DND-41 (cell line): ENCODE measurements at places on chromosomes 16 and 17.

GRCh38 chr17:60392845-60393702 is 1.1 kb upstream of the USP32 start:
- no peaks in the 10 kb centered on the region for H3K27me3 ChIP-seq
- peaks cover 42% of the 10 kb centered on the region for H3K4me1 ChIP-seq
- H3K36me3 ChIP-seq = no peaks in the 10 kb centered on the region; the same call in 1 of the 2 replicates
- peak overlapping the region; percentile 99 for H3K27ac ChIP-seq

DNA sequence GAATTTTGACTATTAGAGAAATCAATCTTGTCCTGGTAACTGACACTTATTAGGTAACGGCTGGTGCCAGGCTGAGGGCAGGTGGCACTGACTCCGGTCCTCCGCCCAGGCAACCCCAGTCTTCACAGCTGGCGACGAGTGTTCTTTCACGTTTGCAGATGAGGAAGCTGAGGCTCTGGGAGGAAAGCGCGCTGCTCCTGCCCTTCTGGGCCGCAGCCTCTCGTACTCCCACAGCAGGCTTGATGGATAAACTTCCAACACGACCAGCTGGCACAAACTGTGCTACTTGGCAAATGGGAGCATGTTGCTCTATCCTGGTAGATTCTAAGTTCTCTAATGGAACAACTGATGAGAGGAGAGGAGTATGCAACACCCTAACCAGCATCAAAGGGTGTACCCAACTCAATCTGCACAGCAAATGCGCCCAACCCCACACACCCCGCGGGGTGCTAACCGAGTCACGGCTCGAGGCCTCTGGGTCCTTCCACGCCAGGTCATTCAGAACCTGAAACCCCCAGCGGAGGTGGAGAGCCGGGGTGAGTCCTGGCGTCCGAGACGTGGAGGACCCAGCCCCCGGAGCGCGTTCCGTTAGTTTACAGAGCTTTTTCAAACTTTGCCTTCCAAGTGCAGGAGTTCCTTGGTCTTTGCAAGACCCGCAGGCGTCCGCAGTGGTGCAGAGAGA is 477 bp upstream of the SLC47A1 start:
- no peak overlapping the region for H3K27ac ChIP-seq
- no peaks in the 10 kb centered on the region for H3K4me1 ChIP-seq
- H3K4me3 ChIP-seq = no peak overlapping the region
- peaks cover 15% of the 10 kb centered on the region for H3K27me3 ChIP-seq
- DNase-seq = no peak

- no peak overlapping the region for H3K4me3 ChIP-seq
- H3K27me3 ChIP-seq = no peaks in the 10 kb centered on the region
- H3K4me1 ChIP-seq = no peaks in the 10 kb centered on the region
- H3K36me3 ChIP-seq = peaks cover 17% of the 10 kb centered on the region; the same call in 1 of the 2 replicates
- DNase-seq = no peak
- no peak overlapping the region for H3K27ac ChIP-seq
Measured at GRCh38 chr17:69523244-69523861, 108.9 kb downstream of the MAP2K6 start.

GRCh38 chr17:49616086-49616485 is 40.4 kb downstream of the NXPH3 start:
- peaks cover 83% of the 10 kb centered on the region for H3K36me3 ChIP-seq
- H3K27ac ChIP-seq = no peak overlapping the region
- DNase-seq = no peak
- H3K4me3 ChIP-seq = no peak overlapping the region
- no peaks in the 10 kb centered on the region for H3K27me3 ChIP-seq

DNA sequence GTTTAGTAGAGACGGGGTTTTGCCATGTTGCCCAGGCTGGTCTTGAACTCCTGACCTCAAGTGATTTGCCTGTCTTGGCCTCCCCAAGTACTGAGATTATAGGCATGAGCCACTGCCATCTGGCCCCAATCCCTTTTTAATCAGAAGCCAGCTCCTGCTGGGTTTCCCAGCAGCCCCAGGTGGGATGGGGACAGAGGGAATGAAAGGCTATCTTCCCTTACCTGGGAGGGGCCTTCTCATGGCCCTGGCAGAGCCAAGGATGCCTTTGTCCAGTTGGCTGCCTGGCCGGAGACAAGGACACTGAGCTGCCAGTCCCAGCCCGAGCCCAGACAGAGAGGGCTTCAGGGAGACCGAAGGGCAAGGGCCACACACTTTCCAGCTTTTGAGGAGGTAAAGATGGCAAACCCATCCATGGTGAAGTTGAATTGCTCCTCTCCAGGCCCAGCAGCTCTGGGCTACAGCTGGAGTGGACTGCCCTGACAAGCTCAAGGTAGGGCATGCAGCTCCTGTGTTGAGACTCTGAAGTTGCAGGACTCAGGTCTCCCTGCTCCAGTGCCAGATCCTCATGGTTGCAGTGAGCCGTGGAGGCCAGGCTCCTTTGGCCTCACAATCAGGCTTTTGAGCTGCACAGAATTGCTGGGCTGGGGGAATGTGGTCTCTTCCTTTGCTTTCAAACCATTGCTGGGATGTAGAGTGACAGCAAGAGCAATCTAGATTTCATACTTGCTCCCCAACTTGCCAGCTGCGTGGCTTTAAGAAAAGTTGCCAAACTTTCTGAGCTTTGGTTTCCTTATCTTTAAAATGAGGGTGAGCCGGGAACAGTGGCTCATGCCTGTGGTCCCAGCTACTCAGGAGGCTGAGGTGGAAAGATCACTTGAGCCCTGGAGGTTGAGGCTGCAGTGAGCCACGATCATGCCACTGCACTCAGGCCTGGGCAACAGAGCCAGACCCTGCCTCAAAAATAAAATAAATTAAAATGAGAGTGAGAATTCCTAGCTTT is 44.5 kb upstream of the IL34 start:
- no peak for DNase-seq
- no peak overlapping the region for H3K4me3 ChIP-seq
- H3K4me1 ChIP-seq = no peaks in the 10 kb centered on the region
- H3K36me3 ChIP-seq = no peaks in the 10 kb centered on the region

DNA sequence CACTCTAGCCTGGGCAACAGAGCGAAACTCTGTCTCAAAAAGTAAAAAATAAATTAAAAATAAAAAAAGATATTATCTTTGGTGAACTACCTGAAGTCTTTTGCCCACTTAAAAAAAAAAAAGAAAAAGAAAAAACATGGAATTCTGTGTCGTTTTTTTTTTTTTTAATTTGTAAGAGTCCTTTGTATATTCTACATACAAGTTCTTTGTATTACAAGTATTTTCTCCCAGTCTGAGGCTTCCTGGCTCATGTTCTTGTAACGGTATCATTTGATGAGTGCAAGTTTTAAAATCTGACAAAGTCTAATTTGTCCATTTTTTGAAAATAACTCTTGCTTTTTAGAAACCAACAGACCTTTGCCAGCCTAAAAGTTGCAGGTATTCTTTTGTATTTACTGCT is 12.2 kb upstream of the CBX2 start:
- no peak overlapping the region for H3K4me3 ChIP-seq
- H3K36me3 ChIP-seq = no peaks in the 10 kb centered on the region
- H3K4me1 ChIP-seq = no peaks in the 10 kb centered on the region; the same call in 1 of the 2 replicates
- no peak for DNase-seq
- H3K27me3 ChIP-seq = no peaks in the 10 kb centered on the region
- H3K27ac ChIP-seq = no peak overlapping the region

GRCh38 chr17:80710714-80711302 is 166.2 kb downstream of the RPTOR start:
- H3K36me3 ChIP-seq = peaks cover 20% of the 10 kb centered on the region
- H3K4me3 ChIP-seq = no peak overlapping the region
- no peaks in the 10 kb centered on the region for H3K27me3 ChIP-seq
- peak overlapping the region; percentile 17; the same call in 1 of the 2 replicates for H3K27ac ChIP-seq
- DNase-seq = no peak

DNA sequence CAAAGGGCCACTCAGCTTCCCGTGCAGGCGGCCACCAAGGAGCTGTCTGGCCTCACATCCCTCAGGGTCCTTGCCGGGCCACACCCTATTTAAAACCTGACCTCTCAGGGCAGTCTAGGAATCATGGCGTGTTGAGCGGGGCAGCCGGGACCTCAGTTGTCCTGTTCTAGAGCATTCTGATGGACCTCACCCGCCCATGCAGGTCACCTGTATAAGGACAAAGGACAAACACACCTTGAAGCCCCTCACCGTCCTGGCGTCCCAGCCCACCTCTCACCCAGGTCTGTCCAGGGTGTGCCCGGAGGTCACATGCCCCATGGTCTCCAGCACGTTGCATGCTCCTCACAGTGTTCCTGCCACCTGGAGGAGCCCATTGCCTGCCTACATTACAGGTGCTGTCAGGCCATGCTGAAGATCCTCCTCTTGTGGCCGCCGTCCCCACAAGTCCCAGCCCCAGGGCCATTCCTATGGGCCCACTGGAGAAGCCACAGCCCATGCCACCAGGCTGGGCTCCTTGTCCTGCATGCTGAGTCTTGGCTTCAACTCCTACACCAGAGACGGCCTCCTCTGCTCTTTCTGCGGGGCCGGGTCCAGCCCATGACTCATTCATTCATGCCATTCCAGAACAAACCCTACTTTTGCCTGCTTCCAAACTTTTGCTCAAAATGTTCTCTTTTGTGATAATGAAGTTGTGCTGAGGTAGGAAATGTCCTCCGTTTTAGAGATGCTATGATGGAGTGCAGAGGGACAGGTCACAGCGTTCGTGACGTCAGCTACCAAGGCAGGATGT is 46.3 kb downstream of the PEMT start:
- no peaks in the 10 kb centered on the region for H3K27me3 ChIP-seq
- H3K36me3 ChIP-seq = no peaks in the 10 kb centered on the region
- no peak overlapping the region for H3K27ac ChIP-seq

DNA sequence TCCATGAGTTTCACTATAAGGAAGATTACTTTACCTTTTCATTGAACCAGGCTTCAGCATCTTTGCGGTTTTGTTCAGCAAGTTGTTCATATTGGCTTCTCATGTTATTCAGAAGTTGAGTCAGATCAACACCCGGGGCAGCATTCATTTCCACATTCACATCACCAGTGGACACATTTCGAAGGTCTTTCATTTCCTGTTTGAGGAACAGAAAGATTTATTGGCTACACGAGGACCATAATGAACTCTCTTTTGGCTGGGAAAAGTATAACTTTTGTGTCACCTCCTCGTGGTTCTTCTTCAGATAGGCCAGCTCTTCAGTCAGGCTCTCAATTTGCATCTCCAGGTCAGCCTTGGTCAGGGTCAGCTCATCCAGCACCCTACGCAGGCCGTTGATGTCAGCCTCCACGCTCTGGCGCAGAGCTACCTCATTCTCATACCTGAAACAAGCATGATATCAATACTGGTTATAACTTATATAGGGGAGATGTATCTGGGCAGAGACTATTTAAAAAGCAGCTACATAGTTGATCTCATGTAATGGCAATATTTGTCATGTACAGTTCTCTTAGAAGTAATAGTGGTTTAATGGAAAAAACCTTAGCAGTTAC is 2.1 kb downstream of the KRT10 start:
- no peak for DNase-seq
- no peak overlapping the region for H3K27ac ChIP-seq
- peaks cover 28% of the 10 kb centered on the region for H3K4me1 ChIP-seq
- H3K27me3 ChIP-seq = no peaks in the 10 kb centered on the region
- H3K4me3 ChIP-seq = peak overlapping the region; percentile 80; the same call in 1 of the 2 replicates

- H3K27me3 ChIP-seq = no peaks in the 10 kb centered on the region
- H3K4me1 ChIP-seq = no peaks in the 10 kb centered on the region
- no peak overlapping the region for H3K4me3 ChIP-seq
- no peaks in the 10 kb centered on the region for H3K36me3 ChIP-seq
- DNase-seq = peak; percentile 53
Measured at GRCh38 chr17:42101513-42102292, 3.4 kb upstream of the ZNF385C start.

DNA sequence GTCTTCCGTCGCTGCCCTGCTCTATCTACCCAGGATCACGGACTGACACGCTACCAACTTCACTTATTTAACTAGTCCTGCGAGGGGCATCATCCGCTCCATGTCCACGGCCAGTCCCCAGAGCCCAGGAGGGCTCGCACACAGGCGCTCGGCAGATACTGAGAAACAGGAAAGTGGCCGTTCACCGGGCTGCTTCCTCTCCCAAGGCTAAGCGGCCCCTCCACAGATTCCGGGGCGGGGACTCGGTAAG is 388 bp downstream of the OXLD1 start:
- no peak for DNase-seq
- peak overlapping the region; percentile 99 for H3K4me3 ChIP-seq
- H3K27me3 ChIP-seq = no peaks in the 10 kb centered on the region
- H3K4me1 ChIP-seq = peaks cover 31% of the 10 kb centered on the region

- DNase-seq = peak; percentile 60
- H3K36me3 ChIP-seq = peaks cover 2% of the 10 kb centered on the region
- peaks cover 30% of the 10 kb centered on the region for H3K4me1 ChIP-seq
- peak overlapping the region; percentile 74; the same call in 1 of the 2 replicates for H3K4me3 ChIP-seq
Measured at GRCh38 chr17:38867179-38867967, 2.5 kb upstream of the LASP1 start.
